Activated CD4-positive, alpha-beta T cell treated with anti-CD3 and anti-CD28 coated beads, Interleukin-2, amount 50 U/mL, for 1 hour (primary cell): ENCODE measurements at places on chromosomes 3 and 15.

DNA sequence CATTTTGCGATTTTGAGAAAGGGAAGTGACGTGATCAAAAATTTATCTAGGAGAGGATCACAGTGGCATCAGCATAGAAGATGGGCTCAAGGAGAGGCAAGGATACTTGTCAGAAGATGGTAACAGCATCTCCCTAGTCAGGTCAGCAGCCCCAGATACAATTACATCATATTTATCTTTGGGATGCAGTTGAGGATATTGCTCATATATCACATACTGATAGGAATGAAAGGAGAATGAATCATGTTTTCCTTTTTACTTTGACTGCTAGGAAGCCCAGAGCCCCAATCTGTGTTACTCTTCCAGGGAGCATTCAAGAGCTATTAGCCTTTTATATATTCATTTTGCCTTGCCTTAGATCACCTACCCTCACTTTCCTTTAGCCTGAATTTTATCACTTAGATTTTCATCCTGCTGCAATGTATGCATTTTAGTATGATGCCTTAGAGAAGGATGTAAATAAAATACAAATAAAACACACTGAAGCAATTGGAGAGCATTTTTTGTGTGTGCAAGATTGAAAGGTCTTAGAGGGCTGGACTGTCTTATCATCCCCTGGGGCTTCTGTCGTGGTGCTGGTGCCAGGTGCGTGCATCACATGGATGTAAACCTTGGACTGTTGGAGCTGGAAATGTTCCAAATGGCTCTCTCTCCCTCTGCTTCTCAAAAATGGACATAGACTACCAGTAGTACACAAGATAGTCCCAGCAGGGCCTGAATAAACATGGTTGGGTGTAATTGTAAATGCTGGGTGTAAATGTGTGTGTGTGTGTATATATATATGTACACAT is 40.3 kb downstream of the CORO2B start:
- DNase-seq, result no peak

DNA sequence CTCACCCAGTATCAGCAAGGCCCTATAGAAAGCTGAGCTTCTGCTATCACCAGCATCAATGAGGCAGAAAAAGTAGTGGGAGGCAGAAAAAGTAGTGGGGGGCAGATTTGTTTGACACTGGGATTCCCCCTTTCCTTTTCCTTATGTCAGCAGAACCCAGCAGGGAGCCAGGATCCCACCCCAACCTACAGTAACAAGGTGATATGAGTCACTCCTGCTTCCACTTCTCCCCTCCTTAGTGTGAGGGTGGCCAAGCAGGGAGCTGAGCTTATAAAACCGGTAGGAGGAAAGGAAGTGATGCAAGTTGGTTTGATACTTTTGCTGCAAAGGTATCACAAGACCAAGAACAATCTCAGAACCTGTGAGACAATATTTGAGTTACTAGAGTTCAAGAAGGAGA is 128.7 kb downstream of the SCAPER start:
- DNase-seq, result no peak

DNA sequence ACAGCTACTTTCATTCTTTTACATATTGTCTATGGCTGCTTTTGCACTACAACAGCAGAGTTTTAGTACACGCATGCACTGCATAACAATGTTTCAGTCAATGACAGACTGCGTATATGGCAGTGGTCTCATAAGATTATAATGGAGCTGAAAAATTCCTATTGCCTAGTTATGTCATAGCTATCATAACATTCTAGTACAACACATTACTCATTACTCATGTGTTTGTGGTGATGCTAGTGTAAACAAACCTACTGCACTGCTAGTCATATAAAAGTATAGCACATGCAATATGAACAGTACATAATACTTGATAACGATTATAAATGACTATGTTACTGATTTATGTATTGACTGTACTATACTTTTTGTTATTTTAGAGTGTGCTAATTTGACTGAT is 47.9 kb downstream of the QTRT2 start:
- DNase-seq, result no peak

DNA sequence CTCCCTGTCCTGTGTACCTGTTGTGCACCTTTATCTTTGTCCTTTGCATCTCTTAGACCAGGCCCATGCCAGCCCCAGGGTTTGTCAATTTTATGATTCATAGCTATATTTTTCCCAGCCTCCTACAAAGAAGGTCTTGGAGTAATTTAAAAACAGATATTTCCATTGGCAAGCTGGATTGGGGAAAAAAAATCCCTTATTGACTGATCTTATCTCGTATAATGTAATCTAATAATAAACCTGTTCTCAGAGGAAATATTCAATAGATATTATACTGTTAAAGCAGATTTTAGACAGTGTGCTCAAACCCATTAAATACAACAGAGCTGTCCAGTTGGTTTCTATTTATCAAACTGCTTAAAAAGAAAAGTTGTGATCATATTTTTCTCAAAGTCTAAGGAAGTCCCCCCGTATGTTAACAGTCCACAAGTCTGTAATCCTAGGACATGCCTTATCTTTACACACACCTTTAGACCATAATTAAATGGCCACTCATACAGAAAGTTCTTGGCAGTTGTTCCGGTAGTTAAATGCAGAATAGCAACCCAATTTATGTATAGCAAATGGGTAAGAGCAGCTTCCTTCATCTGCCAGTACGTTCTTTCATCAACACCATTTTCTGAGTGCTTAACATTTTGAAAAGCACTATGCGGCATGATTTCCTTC is 700.9 kb upstream of the NR2F2 start:
- DNase-seq, result no peak

DNA sequence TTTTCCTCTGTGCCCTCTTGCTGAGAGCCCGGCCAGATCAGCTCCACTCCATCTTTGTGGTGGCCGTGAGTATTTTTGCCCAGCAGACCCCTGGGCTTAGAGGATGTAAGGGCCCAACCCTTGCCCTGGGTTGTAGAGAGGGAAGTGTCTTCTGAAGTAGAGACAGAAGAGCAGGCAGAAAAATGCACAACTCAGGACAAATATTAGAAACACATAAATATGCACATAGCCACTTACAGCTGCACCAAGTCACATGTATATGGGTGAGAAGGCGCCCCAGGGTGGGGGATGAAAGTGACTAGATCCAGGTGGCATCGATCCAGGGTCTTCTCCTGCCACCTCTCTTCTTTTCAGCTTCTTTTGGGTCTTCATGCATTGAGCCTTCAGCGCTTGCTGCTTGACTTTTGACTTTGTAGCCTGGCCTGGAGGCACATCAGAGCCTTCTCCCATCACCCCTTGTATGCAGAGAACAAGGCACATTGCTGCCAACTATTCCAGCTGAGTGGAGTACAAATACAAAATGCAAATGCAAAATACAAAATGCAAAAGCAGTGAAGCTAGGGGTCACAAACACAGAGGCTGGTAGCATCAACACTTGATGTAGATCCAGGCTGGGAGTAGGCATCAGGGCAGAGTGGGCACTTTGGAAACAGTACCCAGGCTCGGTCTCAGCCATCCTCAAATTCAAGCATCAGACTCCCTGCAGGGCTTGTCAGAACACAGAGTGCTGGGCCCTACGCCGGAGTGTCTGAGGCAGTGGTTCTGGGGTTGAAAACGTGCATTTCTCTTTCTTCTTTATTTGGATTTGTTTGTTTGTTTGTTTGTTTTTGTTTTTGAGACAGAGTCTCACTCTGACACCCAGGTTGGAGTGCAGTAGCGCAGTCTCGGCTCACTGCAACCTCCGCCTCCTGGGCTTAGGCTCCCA is 133.0 kb downstream of the ASB7 start:
- DNase-seq, result no peak

GRCh38 chr15:92693691-92694331 is 38.2 kb upstream of the FAM174B start:
- no peak for DNase-seq

- no peak for DNase-seq
Observed at GRCh38 chr15:63299943-63300575, 22.7 kb downstream of the APH1B start.

DNA sequence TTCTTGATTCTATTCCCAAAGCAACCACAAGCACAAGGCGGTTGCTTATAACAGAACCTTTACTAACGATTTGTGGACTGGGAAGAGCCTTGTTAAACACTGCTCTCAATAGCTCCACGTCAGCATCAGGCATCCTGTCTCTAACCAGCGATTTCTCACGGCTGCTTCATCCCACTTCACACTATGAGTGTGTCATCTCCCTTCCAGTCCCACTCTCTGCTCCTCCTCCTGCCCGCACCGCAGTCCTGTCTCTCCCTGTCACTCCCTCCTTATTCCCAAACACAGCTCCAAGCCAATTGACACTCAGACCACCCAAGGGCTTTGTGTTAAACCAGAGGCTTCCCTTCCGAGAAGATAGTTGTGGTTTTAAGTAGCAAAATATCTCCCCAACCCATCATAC is 94.8 kb downstream of the ABHD5 start:
- no peak for DNase-seq

- DNase-seq, result no peak
Observed at GRCh38 chr3:97070302-97070701, 255.9 kb downstream of the EPHA6 start.

- DNase-seq, result no peak
Observed at GRCh38 chr3:173663696-173664111, 266.2 kb downstream of the NLGN1 start.

DNA sequence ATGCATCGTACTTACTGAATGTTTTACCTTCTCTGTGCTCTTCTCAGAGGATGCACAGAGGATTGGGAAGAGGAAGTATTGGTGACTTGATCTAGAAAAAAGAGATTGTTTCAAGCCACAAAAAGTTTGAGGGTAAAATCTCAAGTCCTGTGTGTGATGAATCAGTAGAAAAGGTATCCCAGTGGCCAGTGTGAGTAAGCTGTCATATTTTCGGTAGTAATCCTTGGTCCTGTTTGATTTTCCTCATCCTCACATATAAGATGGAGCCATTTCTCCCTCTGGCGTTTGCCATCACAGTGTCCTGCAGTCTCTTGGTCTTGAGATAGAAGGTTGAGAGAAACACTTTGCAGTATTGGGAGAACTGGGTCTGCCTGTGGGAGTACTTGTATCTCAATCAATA is 166.8 kb downstream of the LPP start:
- no peak for DNase-seq

GRCh38 chr3:123424999-123425712 is 23.7 kb downstream of the ADCY5 start:
- DNase-seq, result no peak

DNA sequence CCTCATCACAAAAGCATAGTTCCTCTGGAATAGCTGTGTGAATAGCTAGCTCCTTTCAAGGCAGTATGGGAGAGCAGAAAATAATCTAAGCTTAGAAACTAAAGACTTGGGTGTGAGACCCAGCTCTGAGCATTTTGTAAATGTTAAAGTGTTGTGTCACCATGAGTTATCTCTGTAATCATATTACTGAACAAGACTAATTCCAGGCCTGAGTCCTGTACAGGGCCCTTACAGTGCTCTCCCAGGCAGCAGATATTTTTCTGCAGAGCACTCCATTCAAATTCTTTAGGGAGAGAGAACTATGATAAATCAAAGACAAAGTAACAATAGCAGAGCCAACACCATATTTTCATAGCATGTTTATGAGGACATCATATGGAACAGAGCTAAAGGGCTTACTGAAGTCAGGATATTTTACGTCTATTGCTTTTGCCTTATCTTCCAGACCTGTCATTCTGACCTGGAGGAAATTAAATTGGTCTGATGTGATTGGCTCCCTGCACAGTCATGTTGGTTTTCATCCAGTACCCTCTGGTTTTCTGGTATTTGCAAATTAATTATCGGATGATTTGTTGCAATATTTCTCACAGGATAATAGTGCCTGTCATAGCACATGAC is 172.6 kb upstream of the PPP2R3A start:
- DNase-seq, result no peak

- DNase-seq, result no peak
Observed at GRCh38 chr3:114644367-114644766, 350.5 kb downstream of the TIGIT start.

- no peak for DNase-seq
Observed at GRCh38 chr3:184545769-184546168, 15.8 kb upstream of the EPHB3 start.

GRCh38 chr3:132554437-132554836 is 42.6 kb upstream of the ACKR4 start:
- no peak for DNase-seq

- DNase-seq, result no peak
Observed at GRCh38 chr3:156808025-156808424, 18.1 kb upstream of the LEKR1 start.

GRCh38 chr3:86230762-86231161 is 760.2 kb downstream of the VGLL3 start:
- no peak for DNase-seq

- no peak for DNase-seq
Observed at GRCh38 chr15:25059698-25060471, 105.1 kb downstream of the SNRPN start.

- DNase-seq, result no peak
Observed at GRCh38 chr3:80424951-80425350, 657.2 kb upstream of the ROBO1 start.

GRCh38 chr15:65806397-65806796 is 14.3 kb upstream of the DENND4A start:
- DNase-seq, result no peak

DNA sequence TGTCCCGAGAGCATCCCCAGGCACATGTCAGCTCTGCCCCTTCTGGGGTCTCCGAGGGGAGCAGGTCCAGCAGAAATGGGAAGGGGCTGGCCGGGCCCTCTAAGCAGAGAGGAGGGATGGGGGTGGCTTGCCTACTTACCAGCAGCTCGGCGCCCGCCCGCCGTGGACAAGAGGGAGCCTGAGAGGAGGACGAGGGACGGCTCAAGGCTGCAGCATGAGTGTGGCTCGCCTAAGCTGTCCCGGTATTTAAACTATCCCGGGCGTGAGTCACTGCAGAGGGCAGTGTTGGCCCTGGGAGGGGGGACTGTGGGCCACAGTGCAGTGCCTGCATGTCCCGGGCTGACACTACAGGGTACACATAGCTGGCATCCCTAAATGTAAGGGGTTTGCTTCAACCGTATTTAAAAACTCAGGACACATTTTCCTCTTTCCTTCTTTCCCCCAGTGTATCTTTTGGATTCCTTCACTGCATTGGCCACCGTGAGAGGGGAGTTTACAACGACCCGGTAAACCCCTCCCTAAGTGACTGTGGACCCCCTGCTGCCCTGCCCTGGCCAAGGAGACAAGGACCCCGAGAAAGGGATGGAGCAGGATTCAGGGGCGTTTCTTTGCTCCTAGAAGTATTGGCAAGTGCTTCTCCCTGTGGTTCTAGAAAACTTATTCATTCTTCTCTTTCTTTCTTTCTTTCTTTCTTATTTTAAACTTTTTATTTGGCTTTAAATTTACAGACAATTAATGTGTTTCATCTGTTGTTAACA is at the start of gene LRRC15:
TSS of gene LRRC15 (minus strand) at position 222 of the 758 bp plus-strand sequence. CDS start 8,700 bp downstream, outside the sequence.
- DNase-seq, result no peak

- DNase-seq, result no peak
Observed at GRCh38 chr15:22907161-22907950, 68.9 kb downstream of the NIPA2 start.

- DNase-seq, result no peak
Observed at GRCh38 chr3:156010829-156011228, 109.5 kb upstream of the KCNAB1 start.

- no peak for DNase-seq
Observed at GRCh38 chr3:117404141-117404540, 694.6 kb downstream of the TUSC7 start.

- DNase-seq, result no peak
Observed at GRCh38 chr3:152683521-152683999, 151.4 kb upstream of the P2RY1 start.
